ENCODE measurements at places on chromosomes 12 and 14. TPM values are rescaled to one million over a fixed set of nuclear protein-coding genes. Genes with fewer than 3 reads are reported as not detected.
A peak's percentile ranks its signal among the peaks of the same experiment; 100 is the strongest.

The POMT2 gene
- 24.0 TPM for total RNA-seq

The RTL1 gene
- 0.11 TPM for total RNA-seq

DNA sequence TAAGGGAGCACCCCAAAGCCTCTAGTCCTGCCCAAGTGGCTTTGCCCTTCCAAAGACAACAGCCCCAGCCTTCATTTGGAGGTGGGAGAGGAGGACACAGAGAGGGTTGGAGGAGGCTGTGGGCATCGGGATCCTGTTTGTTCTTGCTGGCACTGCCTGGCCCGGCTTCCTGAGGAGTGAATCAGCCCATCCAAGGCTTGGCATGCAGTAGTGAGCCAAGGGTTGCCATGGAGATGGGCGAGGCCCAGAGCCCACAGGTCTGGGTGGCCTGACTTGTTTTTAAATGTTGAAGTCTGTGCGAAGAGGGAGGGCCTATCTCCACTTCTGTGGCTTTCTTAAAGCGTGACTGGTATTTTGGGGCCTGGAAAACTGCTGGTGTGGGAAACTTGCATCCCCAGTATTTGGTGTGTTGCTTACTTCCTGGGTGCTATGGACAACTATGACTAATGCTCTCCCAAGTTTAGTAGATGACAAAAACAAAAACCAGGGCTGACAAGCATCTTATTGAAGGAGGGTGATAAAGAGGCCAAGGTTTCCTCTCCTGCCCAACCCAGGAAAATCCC, 15.8 kb downstream of the CD9 start:
- no peaks in the 10 kb centered on the region for H3K36me3 ChIP-seq
- H3K27me3 ChIP-seq, result no peaks in the 10 kb centered on the region
- no peak for DNase-seq
- H3K4me3 ChIP-seq, result no peak overlapping the region
- H3K4me1 ChIP-seq, result no peaks in the 10 kb centered on the region

DNA sequence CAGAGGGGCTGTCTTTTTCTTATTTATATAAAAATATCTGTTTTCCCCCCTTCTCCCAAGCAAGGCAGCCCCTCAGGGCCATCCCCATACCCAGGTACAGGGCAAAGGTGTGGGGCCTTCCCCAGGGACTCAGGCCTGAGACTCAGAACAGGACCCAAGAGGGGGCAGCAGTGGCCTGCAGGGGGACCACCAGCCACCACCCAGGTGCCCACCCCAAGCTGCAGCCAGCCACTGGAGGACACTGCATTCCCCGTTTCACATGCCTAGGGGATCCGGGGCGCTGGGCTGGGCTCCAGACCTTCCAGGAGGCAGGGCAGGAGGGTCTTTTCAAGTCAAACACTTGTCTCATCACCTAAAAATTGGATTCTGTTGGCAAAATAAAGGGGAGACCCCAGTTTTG, 83.3 kb downstream of the SCARB1 start:
- H3K4me3 ChIP-seq, result no peak overlapping the region
- H3K27me3 ChIP-seq, result no peaks in the 10 kb centered on the region
- peaks cover 18% of the 10 kb centered on the region for H3K36me3 ChIP-seq
- H3K27ac ChIP-seq, result no peak overlapping the region

The P2RX7 gene
- 0.18 TPM for total RNA-seq

DNA sequence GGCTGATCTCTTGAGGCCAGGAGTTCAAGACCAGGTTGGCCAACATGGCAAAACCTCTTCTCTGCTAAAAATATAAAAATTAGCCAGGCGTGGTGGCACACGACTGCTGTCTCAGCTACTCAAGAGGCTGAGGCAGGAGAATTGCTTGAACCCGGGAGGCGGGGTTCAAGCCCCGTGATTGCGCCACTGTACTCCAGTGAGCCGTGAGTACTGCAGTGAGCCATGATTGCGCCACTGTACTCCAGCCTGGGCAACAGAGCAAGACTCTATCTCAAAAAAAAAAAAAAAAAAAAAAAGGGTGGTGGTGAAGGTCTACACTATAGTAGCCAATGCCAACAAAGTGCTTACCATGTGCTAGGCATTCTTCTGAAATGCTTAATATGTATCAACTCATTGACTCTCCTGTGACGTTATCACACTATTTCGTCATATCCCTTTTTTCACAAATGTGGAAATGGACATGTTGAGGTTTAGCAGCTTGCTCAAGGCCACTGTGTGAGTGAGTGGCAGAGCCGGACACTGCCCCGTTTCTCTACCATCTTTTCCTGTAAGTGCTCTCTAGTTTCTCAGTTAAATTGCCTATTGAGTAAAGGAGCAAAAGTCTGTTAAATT, 59.6 kb downstream of the GNS start:
- H3K27me3 ChIP-seq, result no peaks in the 10 kb centered on the region
- peaks cover 46% of the 10 kb centered on the region for H3K4me1 ChIP-seq
- H3K27ac ChIP-seq, result no peak overlapping the region
- H3K4me3 ChIP-seq, result no peak overlapping the region
- H3K36me3 ChIP-seq, result peaks cover 19% of the 10 kb centered on the region

The SHMT2 gene
- 449 TPM for total RNA-seq

DNA sequence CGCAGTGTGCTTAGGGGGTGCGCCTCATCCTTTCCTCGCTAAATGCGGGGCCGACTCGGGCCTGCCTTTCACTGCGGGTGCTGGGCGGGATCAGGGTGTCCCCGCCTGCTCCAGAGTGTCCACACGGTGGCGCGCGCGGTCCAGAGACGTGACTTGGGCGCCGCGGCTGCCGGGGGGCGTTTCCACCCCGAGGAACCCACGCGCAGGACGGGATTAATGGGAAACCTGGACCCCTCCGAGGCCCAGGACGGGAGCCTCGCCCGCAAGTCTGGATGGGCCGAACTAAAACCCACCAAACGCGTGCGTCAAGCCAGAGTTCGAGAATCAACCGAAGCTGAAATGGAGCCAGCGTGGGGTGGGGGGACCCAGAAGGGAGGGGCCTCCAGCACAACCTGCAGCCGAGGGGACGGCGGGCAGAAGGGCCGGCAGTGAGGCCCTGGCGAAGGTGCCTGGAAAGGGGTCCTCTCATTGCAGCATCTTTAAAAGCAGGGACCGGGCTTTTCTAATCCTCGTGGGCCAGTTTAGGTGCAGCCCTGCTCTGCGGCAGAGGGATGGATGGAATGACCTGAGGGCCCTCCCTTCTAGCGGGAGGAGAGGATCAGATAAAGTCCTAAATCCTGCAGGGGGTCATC, 93.3 kb downstream of the NINJ2 start:
- peaks cover 20% of the 10 kb centered on the region for H3K4me1 ChIP-seq
- no peaks in the 10 kb centered on the region for H3K36me3 ChIP-seq
- DNase-seq, result peak; percentile 92
- H3K4me3 ChIP-seq, result peak overlapping the region; percentile 80
- no peak overlapping the region for H3K27ac ChIP-seq

The FOXN4 gene
- total RNA-seq, result not detected

The SMCO3 gene
- total RNA-seq, result not detected

DNA sequence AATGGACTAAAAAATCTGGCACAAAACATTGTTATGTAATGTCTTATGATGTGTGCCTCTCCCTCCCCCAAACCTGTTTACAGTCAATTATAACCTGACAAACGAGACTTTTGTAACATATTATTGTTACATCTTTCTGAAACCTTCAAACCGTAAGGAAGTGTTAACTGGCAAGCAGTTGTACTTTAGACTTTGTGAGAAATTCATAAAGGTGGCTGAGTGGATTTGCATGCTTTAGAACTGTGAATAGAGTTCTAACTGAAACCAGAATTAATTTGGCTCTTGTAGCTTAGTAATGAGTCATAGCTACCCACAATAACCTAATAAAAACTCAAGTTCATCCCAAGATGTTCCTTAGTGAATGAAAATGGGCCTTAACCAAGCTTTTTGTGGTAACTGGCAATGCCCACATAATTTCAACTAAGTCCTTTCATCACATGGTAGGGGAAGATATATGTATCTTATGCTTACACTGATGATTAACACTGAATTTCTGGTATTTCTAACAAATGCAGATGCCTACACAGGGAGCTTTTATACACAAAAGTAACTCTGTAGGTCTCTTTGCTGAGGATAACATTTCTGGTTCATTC, 29.7 kb downstream of the RAD9B start:
- H3K36me3 ChIP-seq, result peaks cover 14% of the 10 kb centered on the region
- DNase-seq, result peak; percentile 77
- H3K4me3 ChIP-seq, result peak overlapping the region; percentile 11
- peaks cover 69% of the 10 kb centered on the region for H3K4me1 ChIP-seq
- H3K27ac ChIP-seq, result peak overlapping the region; percentile 94

The MAPKAPK5 gene
- 63.4 TPM for total RNA-seq

The RNASE3 gene
- not detected for total RNA-seq

DNA sequence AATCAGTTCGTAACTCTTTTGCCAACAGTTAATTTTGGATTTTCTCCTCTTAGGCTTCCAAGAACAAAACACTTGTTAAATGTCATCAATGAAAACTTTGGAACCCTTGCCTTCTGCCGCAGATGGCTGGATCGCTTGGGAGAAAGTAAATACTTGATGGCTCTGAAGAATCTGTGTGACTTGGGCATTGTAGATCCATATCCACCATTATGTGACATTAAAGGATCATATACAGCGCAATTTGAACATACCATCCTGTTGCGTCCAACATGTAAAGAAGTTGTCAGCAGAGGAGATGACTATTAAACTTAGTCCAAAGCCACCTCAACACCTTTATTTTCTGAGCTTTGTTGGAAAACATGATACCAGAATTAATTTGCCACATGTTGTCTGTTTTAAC, 37.7 kb downstream of the USP44 start:
- H3K27ac ChIP-seq, result no peak overlapping the region
- H3K4me3 ChIP-seq, result no peak overlapping the region
